Activated CD4-positive, alpha-beta T cell treated with anti-CD3 and anti-CD28 coated beads, Interleukin-2, Interleukin-4, amounts not matched to agents 100 ng/mL and 50 ng/mL, durations not matched to agents 16 hours and 8 hours (primary cell): ENCODE measurements at places on chromosomes 1 and 21.

- no peak for DNase-seq
Observed at GRCh38 chr1:10014016-10014415, 17.0 kb downstream of the RBP7 start.

DNA sequence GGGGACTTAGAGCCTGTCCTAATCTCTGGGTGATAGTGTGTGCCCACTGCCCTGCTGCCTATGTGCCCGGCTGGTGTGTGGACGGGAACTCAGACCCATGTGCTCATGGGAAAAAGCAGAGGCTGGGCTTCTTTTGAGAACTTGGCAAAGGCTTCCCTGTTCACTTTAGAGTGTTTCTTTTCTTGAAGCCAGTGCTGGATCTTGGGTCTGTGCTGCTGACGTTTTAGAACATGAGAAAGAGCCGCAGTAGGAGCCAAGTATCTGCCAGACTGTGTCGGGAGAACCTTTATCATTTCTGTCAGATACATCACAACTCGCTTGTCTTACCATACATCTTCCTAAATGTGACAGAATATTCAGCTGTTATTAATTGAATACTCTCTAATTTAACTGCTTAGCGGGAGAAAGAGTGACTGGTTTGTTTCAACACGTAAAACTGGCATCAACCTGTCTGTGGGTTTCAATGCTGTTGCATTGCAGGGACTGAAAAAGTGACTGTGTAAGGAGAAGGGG is 195.2 kb downstream of the PBX1 start:
- DNase-seq: no peak

- DNase-seq: peak; percentile 9
Observed at GRCh38 chr1:63917571-63918417, 144.0 kb downstream of the ROR1 start.

DNA sequence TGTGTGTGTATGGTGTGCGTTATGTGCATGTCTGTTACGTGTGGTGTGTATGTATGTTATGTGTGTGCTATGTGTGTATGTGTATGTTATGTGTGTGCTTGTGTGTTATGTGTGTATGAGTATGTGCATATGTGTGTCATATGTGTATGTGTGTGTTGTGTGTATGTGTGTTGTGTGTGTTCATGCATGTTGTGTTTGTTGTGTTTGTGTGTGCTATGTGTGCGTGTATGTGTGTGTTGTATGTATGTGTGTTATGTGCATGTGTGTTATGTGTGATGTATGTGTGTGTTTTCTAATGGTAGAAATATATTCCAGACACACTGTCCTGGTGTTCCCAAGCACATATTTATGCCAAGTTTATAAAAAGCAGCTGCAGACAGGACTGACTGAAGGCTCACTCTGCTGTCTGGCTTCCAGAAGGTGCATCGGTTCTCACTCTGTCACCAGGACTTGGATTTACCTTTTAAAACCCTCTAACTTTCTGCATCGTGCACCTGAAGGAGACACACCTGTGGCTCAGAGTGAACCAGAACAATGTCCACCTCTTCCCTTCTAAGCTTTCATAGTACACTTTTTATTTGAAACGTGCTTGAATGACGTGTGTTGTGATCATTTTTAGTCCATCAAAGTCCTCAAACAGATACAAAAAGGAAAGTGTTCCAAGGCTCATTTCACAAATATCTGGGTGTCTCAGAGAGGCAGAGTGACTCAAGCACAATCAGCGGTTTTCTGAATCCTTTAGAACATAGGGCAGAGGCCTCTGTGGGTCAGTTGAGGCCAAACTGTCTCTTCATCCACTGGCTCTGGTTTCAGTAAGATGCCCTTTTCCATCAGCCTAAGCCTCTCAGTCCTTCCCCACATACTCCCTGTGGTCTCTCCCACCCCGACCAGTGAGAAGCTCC is 49.9 kb downstream of the TOMM20 start:
- no peak for DNase-seq

DNA sequence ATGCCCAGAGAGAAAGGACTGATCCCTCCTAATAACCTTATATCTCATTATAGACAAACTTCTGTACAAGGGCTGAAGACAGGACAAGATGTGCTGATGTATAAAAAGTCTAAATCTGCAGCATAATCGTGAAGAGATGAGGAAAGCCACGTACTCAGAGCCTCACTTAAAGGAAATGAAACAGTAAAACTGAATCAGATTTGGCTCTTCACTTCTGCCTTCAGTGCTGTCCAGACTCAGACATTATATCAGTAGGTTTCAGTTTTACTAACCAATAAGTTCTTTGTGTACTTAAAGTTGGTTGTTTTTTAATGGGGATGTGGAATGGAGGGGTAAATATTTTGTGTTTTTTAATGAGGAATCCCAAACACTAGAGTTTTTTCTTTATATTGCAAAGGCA is 45.3 kb upstream of the RGS1 start:
- peak; percentile 73 for DNase-seq

GRCh38 chr1:39387452-39387851 is 104.0 kb upstream of the BMP8A start:
- DNase-seq: no peak

DNA sequence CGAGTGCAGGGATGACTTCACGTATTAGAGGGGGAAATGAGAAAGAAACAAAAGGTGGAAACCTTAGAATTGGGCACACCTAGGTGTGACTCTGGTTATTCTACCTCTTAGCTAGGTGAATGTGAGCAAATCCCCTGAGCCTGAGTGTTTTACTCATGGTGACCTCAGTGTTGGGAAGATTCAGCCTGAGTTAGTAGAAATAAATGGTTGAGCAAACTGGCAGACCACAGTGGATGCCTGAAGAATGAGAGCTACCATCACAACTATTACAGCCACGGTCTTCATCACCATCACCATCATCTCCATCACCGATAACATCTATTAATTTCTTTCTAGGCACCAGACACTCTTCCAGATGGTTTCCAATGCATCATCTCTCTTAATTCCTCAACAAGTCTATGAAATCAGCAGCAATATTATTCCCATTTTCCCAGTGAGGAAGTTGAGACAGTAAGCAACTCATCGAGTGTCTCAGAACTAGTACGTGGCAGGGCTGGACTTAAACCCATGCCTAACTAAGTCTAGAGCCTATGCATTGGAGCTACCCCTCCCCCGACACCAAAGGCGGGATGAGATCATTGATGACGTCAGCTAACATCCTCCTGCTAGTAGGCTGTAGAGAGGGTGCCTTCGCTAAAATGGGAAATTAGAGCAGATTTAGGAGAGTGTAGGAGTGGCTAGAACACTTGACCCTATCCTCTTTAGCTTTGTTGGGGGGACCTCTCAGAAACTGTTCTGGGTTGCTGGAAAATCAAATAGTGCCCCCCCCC is 7.9 kb upstream of the KAZN start:
- DNase-seq: no peak

DNA sequence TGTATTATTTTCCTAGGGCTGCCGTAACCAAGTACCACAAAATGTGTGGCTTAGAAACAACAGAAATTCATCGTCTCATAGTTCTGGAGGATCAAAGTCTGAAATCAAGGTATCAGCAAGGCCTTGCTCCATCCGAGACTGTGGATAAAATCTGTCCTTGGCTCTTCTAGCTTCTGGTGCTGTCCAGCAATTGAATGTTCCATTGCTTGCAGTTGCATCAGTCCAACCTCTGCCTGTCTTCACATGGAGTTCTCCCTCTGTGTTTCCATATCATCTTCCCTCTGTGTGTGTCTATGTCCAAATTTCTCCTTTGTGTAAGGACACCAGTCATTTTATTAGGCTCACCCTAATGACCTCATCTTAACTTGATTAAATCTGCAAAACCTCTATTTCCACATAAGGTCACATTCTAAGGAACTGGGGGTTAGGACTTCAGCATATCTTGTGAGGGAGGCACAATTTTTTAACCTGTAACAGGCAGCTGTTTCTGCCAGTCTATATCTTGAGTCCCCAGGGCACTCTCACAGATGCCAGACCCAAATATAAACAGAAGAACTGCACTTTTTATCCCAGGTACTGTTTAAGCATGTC is 84.2 kb downstream of the ERG start:
- no peak for DNase-seq

DNA sequence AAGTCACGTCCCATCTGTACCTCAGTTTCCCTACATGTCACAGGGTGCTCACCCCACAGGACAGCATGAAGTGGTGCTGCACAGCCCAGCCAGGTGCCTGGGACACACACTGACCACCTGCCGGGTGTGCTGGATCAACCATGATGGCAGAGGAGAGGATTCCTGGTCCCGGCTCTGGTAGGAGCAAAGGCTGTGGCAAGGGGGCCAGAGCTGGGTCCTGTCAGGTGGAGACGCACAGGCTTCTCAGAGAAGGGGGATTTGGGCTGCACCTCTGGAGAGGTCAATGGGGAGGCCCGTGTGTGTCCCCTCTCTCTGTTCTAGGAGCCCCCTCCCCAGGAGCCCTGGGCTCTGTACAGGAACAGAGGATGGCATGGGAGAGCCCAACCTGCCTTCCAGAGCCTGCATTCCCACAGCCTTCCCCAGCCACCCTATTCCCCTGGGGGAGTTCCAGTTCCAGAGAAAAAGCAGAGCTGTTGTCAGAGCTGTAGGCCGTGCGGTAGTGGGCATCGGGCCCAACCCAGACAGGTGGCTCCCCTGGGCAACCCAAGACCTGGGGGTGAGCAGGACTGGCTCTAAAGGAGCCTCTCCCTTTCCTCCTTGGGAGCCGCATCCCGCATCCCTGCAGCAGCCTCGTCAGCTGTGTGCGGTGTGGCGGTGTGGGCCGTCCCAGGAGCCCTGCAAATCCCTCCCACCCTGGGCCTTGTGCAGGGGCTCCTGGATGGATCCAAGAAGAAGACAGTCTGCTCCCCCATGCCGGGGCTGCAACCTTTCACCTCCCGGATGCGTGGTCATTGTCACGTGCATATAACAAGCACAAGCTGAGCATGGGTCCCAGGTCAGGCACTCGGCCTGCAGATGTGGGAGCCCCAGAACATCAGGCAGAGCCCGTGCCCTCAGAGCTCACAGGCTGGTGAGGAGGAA is 2.9 kb upstream of the TFF3 start:
- DNase-seq: no peak

GRCh38 chr21:37688952-37689659 is 227.2 kb downstream of the KCNJ6 start:
- DNase-seq: no peak

DNA sequence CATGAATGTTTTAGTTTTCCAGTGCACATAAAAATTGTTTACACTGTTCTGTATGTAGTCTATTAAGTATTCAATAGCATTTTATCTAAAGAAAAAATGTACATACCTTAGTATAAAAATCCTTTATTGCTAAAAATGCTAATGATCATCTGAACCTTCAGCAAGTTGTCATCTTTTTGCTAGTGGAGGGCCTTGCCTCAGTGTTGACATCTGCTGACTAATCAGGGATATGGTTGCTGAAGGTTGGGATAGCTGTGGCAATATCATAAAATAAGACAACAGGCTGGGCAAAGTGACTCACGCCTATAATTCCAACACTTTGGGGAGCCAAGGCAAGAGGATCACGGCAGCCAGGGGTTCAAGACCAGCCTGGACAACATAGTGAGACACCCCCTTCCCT is 9.0 kb downstream of the DYNLT5 start:
- no peak for DNase-seq

- no peak for DNase-seq
Observed at GRCh38 chr1:242030071-242030470, 31.2 kb upstream of the MAP1LC3C start.

DNA sequence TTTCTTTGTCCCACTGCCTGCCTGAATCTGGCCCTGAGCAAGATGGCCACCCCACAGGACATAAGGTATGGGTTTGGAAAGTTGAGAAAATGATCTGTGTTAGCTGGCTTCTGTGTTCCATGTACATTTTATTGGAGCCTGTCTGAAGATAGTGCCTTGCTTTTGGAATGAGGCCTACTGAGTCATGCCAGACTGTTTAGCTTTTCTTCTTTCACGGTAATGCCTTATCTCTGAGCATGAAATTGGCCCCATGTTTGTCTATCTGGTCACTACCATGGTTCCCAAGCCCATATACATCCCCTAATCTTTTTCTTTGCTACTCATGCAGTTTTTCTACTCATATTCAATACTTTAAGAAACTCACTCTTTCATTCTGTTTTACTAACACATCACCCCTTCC is 85.1 kb upstream of the LMO4 start:
- no peak for DNase-seq

GRCh38 chr1:206606867-206607266 is 5.4 kb downstream of the EIF2D start:
- no peak for DNase-seq

DNA sequence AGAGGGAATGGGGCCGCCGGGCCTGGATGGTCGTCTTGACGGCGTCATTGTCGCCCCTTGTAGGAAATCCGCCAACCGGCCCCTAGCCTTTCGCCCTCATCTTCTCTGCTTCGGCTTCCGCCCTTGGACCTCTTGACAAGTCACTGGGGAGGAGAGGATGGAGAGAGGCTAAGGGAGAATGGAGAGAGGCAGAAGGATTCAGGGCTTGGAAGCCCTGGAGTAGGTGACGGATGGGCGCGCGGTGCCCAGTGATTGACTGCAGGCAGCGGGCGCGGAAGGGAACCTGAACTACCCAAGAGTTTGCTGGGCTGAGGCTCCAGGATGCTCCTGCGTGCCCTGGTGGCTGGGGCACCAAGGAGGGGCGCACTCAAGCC is 651 bp downstream of the PDE4B start:
- DNase-seq: no peak

- DNase-seq: no peak
Observed at GRCh38 chr1:53638360-53639035, 100.5 kb downstream of the GLIS1 start.

- no peak for DNase-seq
Observed at GRCh38 chr1:243394601-243395464, 139.0 kb downstream of the SDCCAG8 start.

- DNase-seq: no peak
Observed at GRCh38 chr21:36103434-36103833, 31.4 kb upstream of the CBR3 start.

DNA sequence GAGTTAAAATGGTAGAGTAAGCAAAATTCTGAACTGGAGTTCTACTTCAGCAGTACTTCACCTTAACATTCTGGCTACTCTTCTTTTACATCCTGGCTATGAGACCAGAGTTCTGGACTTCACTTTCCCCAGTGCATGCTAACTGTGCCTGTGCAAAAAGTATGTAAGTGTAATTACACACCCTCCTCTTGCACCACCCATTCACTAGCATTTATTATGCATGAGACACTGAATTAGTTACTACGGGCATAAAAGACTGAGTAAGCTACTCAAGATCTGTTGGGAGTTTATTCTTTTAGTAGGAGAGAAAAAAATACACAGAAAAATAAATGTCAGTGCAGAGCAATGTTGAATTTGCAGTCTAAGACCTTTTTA is 87.2 kb downstream of the GIPC2 start:
- DNase-seq: no peak

GRCh38 chr1:205472737-205473441 is 17.0 kb upstream of the BLACAT1 start:
- DNase-seq: no peak
